Fibroblast of skin of right quadriceps (primary cell): ENCODE measurements at places on chromosomes 5 and 9.

GRCh38 chr9:107269681-107270080, 13.4 kb upstream of the RAD23B start:
- peak; percentile 72 for DNase-seq

DNA sequence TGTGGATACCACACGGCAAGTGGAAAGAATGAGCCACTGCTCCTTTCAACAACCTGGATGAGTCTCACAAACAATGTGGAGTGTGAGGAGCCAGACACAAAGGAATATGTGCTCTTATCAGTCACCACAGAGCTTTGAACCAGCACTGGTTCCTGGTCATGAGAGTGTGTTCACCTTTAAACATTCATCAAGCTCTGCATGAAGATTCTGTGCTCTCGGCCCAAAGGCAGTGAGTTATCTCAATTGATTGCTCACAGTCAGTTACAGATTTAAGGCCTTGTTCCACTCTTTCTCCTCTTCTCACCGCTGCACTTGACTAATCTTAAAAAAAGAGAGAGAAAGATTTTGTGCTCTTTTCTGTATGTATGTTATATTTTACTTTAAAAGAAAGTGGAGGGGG, 19.4 kb downstream of the LRSAM1 start:
- no peak for DNase-seq

DNA sequence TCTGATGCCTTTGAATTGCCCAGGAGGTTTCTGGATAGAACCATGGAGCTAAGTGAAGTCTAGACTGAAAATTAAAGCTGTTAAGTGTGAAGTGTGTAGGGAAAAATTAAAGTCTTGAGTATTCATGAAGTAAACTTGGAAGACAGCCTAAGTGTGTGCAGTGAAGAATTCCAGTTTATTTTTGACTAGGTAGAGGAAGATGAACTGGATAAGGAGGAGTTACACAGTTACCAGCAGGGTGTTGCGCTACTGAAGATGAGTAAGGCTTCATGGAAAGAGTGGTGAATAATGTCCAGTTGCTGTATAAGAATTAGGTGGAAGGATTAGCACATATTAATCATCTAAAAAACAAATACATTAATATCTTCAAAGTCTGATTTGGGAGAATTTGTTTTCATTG, 5.7 kb upstream of the CHD1 start:
- peak; percentile 19 for DNase-seq

GRCh38 chr5:42950456-42951292, 89.4 kb downstream of the ANXA2R start:
- DNase-seq: peak; percentile 100

- no peak for DNase-seq
Measured at GRCh38 chr9:117777823-117778222, 73.6 kb downstream of the TLR4 start.

GRCh38 chr5:72032788-72033187, 74.5 kb upstream of the MAP1B start:
- DNase-seq: no peak

DNA sequence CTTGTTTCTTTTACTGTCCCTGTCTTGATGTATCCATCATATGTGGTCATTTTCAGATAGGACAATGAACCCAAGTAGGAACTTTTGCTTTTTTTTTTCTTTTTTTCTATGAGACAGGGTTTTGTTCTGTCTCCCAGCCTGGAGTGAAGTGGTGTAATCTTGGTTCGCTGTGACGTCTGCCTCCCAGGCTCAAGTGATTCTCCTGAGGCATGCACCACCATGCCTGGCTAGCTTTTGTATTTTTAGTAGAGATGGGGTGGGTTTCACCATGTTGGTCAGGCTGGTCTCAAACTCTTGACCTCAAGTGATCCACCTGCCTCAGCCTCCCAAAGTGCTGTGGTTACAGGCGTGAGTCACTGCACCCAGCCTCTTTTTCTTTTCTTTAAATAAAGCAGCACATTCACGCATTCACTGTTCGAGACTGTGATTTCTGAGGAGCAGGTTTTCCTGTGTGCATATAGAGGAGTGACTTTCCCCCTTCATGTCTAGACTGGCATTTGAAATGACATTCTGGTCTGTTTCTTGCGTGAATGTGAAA, 448.5 kb downstream of the KDM4C start:
- DNase-seq: no peak

GRCh38 chr9:121660367-121660766, 8.9 kb downstream of the DAB2IP start:
- no peak for DNase-seq

GRCh38 chr5:158943057-158943456, 156.7 kb downstream of the EBF1 start:
- peak; percentile 97 for DNase-seq

DNA sequence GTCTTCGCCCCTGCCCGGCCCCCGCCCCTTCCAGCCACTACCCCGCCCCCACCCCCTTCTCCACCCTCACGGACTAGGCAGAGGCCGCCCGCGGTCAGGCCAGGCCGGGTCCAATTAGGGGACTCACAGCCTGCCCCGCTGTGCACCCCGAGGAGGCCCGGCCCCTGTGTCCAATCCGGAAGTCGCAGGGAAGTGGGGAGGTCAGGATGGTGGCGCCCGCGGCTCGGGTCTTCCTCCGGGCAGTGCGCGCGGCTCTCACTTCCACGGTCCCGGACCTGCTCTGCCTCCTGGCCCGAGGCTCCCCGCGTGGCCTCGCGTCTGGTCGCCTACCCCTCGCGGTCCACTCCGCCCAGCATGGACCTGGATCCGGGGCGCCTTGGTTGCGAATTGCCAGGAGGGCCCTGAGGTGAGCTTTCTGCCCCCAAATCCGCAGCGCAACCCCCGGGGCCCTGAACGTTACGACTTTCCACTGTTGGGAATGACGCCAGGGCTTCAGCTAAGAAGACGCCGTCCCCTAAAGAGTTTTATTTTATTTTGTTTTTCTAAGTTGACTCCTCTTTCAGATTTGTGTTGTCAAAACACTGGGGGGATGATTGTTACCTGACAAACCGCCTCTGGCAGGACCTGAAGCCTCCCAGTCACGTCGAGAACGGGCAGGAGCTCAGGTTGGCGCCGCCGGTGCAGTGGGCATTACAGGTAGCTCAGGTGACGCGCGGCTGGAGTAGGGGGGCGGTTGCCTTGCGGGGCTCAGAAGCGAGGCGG, 763 bp upstream of the IRX2 start:
- peak; percentile 32 for DNase-seq

GRCh38 chr5:81213070-81213469, 20.1 kb upstream of the CKMT2 start:
- no peak for DNase-seq

- no peak for DNase-seq
Measured at GRCh38 chr5:135405082-135405481, 6.1 kb upstream of the MACROH2A1 start.

- no peak for DNase-seq
Measured at GRCh38 chr5:172862165-172862801, 28.2 kb downstream of the ERGIC1 start.
